ENCODE measurements at places on chromosomes 3 and 15. TPM values are rescaled to one million over a fixed set of nuclear protein-coding genes. Genes with fewer than 3 reads are reported as not detected.

Gene A4GNT
- not detected for total RNA-seq

Gene FHIT
- 17.7 TPM for total RNA-seq

Gene SEMA3G
- total RNA-seq, result 70.1 TPM

Gene SUSD5
- total RNA-seq, result 4.2 TPM

Gene CTDSPL
- 40.0 TPM for total RNA-seq

Gene GOLGA6L4
- 5.3 TPM for total RNA-seq

Gene SLC24A5
- not detected for total RNA-seq

Gene TMEM207
- not detected for total RNA-seq

Gene ITPR1
- 227 TPM for total RNA-seq

Gene DNAJA4
- 28.1 TPM for total RNA-seq

Gene SHC4
- 1.3 TPM for total RNA-seq

Gene ITGB5
- 80.1 TPM for total RNA-seq

Gene CCR1
- 15.0 TPM for total RNA-seq

Gene SLC9C1
- total RNA-seq, result 0.48 TPM

Gene ZNF774
- 7.6 TPM for total RNA-seq

Gene THAP10
- total RNA-seq, result 5.1 TPM

Gene KLF15
- total RNA-seq, result 129 TPM

Gene ANKUB1
- total RNA-seq, result not detected

Gene IL17RC
- 119 TPM for total RNA-seq

Gene ABHD14A
- total RNA-seq, result 32.6 TPM

Gene NR1I2
- 0.32 TPM for total RNA-seq

Gene SEMA6D
- 22.8 TPM for total RNA-seq

Gene ABHD17C
- total RNA-seq, result 5.1 TPM

Gene ZNF80
- 0.33 TPM for total RNA-seq

Gene TLR9
- total RNA-seq, result 0.29 TPM

Measured in breast epithelium (tissue), 4 donors.